ENCODE measurements at places on chromosomes 2 and 18.

GRCh38 chr2:129192841-129193253, 786.6 kb upstream of the RAB6C start:
- DNase-seq, result no peak

DNA sequence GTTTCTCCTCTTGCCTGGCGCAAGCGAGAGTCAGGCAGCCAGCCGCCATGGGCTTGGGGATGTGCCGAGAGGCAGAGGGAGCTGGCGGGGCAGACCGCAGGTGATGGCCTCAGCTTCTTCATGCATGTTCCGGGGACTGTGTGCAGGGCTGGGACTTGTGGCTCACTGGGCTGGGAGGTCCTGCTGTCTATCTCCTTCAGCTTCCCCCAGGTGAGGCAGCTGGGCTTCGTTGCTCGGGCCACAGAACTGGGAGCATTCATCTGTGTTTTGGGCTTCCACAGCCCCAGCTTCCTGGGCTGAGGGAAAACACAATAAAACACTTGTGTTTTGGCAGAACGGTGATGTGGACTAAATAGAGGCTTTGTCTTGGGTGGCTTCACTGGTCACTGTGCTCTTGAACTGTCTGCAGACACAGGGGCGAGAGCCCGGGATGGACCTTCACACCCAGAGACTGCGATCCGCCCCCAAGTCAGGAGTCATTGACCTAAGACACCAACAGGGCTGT, 93.5 kb downstream of the DYSF start:
- no peak for DNase-seq

GRCh38 chr2:195929531-195929930, 139.1 kb downstream of the DNAH7 start:
- no peak for DNase-seq

DNA sequence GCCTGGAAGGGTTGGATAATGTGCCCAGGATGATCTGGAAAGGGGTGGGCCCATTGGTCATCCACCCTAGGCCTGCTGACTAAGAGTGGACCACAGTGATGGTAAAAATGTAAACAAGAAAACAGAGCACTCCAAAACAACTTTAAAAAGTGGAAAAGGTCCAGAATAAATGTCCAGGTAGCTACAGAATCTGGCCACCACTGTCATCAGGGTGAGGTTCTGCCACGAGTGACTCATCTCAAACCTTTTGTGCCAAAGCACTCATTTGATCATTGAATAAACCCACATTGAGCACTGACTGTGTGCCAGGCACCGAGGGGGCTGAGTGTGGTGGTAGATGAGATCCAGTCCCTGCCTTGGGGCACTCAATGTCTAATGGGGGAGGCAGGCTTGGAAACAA, 64.9 kb downstream of the EMX1 start:
- DNase-seq, result no peak

- DNase-seq, result no peak
Measured at GRCh38 chr2:10873790-10874437, 37.8 kb upstream of the KCNF1 start.
